EH (cell line): ENCODE measurements at places on chromosomes 3 and 15.

DNA sequence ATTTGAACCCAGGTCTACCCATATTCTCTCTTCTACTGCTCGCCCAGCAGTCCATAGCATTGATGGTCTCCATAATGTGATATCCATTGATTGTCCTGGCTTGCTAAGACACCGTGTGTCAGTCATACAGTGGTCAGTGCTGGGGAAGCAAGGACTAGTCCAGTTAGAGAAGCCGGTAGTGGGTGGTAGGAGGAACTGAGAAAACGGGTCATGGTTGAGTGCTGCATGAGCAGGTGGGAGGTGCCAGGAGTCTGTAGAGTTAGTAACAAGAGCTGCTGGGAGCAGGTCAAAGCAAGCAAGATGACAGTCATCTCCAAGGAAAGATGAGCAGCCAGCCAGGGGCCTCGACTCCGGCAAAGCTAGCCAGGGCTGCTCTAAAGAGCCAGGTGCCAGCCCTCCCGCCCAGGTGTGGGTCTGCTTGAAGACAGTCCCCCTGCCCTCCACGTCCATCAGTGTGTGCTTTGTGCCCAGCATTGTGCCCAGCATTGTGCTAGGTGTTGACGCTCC lies 29.5 kb upstream of the USP3 start:
- DNase-seq = no peak

- peak; percentile 41 for DNase-seq
Observed at GRCh38 chr15:90219421-90220141, 14.2 kb downstream of the CIB1 start.

DNA sequence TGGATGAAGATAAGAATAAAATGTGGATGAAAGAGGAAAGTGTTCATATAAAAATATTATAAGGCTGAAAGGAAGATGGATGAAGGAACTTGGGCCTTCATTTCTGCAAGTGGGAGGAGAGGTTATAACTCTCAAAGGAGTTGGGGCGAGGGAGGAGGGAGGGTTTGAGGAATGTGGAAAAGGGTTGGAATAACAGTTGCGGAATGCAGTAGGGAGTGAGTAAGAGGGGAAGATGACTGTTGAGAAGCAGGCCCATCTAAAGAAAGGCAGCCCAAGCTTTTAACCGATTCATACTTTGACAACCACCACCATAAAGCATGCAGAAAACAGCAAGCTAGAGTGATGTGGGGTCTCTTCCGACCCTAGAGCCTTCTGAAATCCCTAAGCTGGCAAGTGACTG lies 8.3 kb upstream of the TM4SF4 start:
- DNase-seq = peak; percentile 93

DNA sequence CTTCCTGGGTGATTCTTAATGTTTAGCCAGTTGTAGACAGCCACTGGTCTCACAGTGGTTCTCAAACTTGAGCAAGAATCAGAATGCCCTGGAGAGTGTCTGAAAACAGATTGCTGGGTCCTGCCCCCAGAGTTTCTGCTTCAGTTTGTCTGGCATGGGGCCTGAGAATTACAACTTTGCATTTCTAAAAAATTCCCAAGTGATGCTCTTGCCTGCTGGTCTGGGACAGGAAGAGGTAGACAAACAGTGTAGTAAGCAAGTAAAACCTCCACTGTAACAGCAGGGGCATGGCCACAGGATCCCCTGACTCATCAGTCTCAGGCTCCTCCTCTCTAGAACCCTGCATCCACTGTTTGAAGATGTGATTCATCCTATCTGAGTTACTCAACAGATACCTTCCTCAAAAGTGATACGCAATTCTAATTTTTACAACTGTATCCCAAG lies 36.5 kb downstream of the DZIP1L start:
- DNase-seq = peak; percentile 99

DNA sequence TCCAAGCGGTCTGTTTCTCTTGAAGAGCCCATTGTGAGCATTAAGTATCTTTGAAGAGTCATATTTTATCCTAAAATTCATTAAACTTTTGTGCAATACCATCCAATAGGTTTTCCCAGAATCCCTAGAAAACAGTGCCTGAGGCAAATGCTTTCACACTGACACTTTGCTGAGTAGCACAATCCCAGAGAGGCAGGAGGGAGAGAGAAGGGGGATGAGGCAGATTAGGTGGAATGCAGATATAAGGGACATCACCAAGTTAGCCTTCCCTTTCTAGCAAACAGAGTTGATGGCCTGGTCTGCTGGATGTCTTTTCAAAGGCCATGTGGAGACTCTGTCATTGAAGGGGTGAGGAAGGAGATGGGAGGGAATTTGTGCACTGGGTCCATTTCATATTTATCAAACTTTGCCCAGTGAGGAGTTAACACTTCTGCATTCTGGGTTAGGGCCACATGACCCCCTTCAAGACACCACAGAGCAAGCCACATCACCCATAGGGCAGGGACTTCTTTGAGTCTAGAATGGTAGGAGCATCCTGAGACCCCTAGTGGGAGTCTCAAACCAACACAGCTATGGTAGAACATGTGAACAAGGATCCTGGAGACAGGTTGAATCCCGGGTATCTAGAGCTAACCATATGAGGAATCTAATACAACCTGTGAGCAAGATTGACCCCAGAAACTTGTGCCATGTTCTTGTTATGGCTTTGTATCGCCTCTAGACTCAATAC lies 32.0 kb upstream of the SEMA6D start:
- DNase-seq = peak; percentile 81

DNA sequence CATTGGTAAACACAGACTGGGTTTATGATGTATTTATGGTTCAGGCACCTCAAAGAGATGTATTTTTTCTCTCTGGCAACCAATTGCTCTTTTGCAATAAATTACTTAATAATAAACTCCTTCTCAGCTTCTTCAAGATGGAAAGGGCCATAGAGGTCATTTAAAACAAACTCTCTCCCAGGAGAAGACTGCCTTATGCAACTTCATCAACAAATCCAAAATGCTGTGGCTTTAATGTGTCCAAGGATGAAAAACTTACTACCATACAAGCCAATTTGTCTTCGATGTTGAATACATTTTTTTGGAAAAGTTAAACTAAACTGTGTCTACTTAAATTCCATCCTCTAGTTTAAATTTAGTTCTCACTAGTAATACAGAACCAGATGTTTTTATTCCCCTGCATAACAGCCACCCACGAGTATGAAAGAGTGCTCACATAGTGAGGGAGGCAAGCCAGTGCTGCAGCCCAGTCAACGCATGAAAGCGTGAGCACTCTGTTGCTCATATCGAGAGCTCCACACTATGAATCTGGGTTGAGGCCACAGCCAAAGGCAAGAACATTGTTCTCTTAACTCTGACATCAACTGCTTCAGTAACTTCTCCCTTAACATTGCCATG lies 761.3 kb upstream of the GRM7 start:
- no peak for DNase-seq

DNA sequence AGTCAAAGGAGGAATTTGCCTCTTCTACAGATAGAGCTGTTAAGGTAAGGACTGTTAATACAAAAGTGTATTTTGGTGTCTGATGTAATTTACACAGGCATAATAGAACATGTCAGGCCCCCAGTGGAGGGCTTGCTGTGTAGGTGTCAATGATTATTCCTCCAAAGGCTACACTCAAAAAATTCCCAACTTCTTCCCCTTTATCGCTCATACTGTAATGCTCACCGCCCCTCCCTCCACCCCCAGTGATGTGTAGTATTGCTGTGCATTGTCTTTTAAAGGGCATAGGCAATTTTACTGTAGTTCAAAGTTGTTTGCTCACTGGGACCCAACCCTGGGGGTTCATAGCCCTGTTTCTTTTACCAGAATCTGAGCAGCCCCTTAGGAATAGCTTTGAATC lies 32.2 kb downstream of the NSUN3 start:
- DNase-seq = no peak

- DNase-seq = no peak
Observed at GRCh38 chr3:115709093-115709492, 85.8 kb downstream of the GAP43 start.

GRCh38 chr3:26307192-26307591 lies 315.4 kb upstream of the LRRC3B start:
- no peak for DNase-seq

DNA sequence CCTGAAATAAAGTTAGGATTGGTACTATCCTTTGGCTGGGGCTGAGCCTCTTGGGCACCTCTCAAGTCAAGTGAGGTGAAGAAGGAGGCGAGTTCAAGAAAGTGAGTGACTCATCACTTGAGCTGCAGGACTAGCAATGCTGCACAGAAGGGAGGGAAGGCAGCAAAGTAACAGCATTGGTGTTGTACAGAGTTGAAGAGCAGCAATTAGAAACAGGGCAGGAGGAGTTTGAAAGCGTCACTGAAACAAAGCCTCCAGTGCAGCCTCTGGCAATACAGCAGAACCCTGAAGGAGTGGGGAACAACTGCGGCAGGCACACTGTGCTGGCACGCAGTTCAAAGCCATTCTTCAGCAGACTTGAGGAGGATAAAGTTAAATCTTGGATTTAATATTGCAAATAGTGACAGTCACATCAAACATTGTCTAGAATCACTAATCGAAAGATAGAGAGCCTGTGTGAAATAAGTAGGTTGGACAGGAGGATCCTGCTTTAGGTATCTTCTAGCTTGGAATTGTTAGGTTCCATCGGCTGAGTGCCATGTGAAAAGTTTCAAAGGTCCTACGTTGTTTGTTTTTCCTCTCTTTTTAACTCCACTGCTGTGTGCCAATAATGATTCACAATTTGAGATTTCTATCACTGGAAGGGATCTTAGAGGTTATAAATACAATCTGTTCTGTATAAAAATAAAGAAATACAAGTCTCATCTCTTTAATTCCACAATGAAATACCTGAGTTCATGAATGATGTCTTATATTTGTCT lies 479.8 kb downstream of the NAALADL2 start:
- peak; percentile 95 for DNase-seq

- peak; percentile 28 for DNase-seq
Observed at GRCh38 chr3:128491941-128492670, 895 bp downstream of the GATA2 start.

- peak; percentile 63 for DNase-seq
Observed at GRCh38 chr3:8778475-8778874, 9.1 kb upstream of the OXTR start.

DNA sequence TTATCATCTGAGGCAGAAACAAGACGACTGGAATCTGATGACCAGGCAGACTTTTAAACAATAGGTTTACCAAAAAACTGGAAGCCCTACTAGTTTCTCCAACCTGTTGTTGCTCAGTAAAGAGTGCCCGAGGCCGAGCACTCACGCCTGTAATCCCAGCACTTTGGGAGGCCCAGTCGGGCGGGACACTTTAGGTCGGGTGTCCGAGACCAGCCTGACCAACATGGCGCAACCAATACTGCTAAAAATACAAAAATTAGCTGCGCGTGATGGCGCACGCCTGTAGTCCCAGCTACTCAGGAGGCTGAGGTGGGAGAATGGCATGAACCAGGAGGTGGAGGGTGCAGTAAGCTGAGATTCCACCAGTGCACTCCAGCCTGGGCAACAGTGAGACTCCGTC lies 1.1 kb upstream of the WDR5B start:
- DNase-seq = peak; percentile 27

GRCh38 chr15:33987444-33987843 lies 19.1 kb downstream of the CHRM5 start:
- DNase-seq = no peak

DNA sequence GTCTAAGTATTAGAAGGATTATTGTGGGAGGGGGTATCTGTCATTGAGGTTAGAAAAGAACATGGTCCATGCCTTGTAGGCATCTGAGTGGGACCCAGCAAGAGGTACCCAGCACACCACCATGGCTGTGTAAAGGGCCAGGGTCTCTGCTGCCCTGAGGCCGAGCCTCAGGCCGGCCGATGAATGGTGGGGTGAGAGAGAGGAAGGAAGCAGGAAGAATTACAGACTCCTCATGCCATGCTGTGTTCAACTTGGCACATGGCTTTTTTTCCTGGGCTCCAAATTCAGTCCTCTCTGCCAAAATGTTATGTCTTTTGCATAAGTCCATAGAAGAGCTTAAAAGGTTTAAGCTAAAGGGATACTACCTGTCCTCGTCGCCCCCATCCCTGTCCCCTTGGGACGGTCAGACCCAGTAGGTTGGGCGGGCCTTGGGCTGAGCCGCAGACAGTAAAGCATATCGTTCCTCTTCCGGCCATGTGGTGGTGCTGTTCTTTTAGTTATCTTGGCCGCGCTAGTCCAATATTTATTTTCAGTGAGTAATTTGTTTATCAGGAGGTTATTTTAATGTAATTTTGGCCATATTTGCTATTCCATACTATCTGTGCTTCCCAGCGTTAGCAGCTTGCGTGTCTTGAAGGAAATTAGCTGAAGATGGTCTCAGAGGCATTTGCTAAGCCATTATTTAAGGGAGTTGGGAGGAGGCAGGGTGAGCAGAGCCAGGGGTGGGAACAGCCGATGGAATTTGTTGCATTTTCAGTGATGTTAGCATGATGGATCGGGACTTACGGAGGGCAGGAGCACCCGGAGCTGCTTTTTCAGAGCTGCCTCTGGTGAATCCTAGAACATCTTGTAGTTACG lies 152.4 kb downstream of the AGBL1 start:
- DNase-seq = no peak

GRCh38 chr3:14201940-14202684 lies 23.5 kb downstream of the LSM3 start:
- peak; percentile 23 for DNase-seq

GRCh38 chr15:81026836-81027599 lies 26.3 kb downstream of the TLNRD1 start:
- peak; percentile 72 for DNase-seq

- no peak for DNase-seq
Observed at GRCh38 chr3:170046269-170047132, 8.7 kb downstream of the GPR160 start.
